Cortex of kidney (tissue), 1 donor: ENCODE measurements at places on chromosomes 5 and 9.

DNA sequence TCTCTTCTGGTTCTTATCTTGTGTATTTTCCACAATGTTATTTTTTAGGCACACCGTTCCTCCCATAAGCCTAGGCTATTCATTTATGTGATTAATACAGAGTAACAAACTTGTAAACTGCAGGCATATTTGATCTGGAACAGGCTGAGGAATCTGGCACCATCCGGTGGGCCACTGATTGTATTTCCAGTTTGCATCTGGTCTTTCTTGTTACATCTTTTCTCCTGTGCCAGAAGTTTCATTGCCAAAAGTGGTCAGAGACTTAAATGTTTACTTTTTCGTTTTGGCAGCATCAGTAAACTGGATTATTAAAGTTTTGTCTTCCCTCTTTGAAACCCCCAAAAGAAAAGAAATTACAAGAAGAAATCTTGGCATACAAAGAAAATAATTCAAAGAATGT is 17.9 kb upstream of the ZCCHC7 start:
- DNase-seq = no peak

DNA sequence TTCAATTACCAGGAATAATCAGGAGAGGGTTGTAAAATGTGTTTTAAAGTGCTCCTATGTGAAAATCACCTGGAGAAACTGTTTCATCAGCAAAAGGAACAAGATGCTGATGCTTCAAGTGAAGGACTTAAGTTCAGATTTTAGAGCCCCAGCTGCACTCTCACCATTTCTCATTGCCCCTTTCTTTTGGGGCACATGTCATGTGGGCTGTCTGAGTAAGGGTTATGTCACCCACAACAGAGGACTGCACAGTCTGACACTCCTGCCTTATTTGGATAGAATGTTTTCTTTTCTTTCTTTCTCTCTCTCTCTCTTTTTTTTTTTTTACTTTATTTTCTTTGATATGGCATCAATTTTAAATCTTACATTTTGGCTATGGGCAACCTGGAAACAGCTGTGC is 204.1 kb upstream of the EFNA5 start:
- DNase-seq = no peak

DNA sequence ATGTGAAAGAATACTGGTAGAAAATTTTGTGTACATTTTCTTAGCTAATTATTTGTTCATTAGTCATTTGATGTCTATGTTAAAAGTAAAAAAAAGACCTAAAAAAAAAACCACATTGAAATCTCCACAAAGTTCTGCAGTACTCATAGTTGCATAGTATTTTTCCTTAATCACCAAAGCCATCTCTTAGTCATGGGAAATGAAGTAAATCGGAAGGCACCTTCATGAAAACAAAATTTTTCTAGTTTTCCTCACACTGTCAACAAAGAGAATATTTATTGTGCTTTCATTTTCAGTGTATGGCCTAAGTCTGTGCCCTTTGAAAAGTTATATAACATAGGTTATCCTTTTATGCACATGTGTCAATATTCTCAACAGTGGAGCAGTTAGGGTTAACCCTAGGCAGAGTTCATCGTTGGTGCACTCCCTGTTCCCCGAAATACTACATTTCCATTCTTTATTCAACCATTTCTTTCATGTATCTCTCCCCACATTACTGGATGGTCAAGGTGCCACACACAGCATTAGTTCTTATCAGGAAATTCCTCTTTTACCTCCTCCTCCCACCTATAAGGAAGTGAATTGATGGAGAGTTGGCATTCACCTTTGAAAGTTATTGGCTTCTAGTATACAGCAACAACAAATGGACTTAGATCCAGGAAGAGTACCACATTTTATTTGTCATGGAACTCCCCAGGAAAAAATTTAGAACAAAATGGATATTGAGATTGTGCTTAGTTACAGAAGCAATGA is 93.1 kb downstream of the NUDT12 start:
- DNase-seq = no peak

GRCh38 chr5:33311893-33312292 is 128.9 kb upstream of the TARS1 start:
- no peak for DNase-seq

GRCh38 chr5:103758996-103759395 is 196.4 kb upstream of the NUDT12 start:
- DNase-seq = no peak

DNA sequence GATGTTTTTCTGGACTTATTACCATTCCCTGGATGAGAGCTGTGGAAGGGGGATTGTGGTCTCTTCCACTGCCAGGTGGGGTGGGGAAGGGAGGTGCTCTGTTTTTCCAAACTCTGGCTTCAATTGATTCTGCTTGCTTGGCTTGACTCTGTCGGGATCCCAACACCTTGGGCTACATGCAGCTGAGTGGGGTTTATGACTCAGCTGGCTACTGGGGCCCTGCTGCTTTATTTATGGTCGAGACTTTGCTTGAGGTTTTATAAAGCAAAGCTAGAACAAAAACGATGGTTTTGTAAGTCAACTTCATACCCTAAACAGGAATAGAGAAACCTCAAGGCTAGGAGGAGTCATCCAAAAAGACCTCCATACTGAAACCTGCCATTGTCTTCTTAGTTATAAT is 76.3 kb downstream of the AOPEP start:
- DNase-seq = no peak
